ENCODE measurements at places on chromosomes 5 and 9. TPM values are rescaled to one million over a fixed set of nuclear protein-coding genes. Genes with fewer than 3 reads are reported as not detected.

DNA sequence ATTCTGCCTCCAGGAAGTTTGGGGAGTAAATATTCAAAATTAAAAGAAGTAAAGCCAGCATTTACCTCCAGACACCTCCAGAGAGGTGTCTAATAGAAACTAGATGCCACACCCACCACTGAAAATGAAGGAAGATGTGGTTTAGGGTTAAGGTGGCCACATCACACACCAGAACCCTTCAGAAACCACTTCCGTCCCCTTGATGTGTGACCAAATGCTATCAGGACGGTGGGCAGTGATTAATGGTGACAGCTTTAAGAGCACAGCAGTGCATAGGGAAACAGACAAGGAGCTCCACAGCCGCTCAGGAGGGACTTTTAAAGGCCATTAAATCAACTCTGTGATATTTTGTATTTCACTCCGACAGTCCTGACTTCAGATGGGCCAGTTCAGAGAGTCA is 295.2 kb downstream of the BRINP1 start:
- no peak overlapping the region for H3K4me3 ChIP-seq
- H3K36me3 ChIP-seq: no peaks in the 10 kb centered on the region
- H3K4me1 ChIP-seq: no peaks in the 10 kb centered on the region
- no peak for DNase-seq
- no peaks in the 10 kb centered on the region for H3K27me3 ChIP-seq

DNA sequence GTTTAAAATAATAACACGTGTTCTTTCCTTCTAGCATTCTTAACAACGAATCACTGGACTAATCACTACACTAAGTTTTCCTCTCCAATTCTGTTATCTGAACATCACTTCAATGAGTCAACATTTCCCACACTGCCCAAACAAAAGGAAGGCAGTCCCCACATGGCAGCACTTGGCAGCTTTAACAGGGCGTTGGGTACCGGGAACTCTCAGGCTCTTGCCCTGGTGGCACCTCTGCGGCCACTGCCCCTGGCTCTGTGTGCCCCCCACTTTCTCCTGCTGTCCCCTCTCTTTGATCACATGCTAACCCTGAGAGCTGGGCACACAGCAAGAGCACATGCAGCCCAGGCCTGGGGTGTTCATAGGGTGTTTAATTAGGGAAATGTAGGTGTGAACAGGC is 15.7 kb downstream of the SLC6A3 start:
- no peak for DNase-seq
- no peaks in the 10 kb centered on the region for H3K4me1 ChIP-seq
- no peaks in the 10 kb centered on the region for H3K27me3 ChIP-seq
- no peaks in the 10 kb centered on the region for H3K36me3 ChIP-seq

DNA sequence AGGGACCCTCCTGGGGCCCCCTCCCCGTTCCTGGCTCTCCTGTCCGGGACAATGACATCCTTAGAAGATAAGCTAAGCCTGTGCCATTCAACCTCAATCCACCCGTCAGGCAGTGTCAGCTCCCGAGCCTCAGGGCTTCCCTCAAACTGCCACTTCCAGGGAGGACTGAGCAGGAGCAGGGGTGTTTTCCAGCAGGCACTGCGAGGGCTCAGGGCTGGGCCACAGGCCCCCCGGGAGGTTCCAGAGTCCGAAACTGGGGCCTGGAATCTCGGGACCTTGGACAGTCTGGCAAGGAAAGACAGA is 26.2 kb downstream of the LHX3 start:
- no peaks in the 10 kb centered on the region for H3K36me3 ChIP-seq
- H3K27me3 ChIP-seq: no peaks in the 10 kb centered on the region
- H3K27ac ChIP-seq: no peak overlapping the region
- no peak for DNase-seq
- H3K4me1 ChIP-seq: no peaks in the 10 kb centered on the region
- no peak overlapping the region for H3K4me3 ChIP-seq

DNA sequence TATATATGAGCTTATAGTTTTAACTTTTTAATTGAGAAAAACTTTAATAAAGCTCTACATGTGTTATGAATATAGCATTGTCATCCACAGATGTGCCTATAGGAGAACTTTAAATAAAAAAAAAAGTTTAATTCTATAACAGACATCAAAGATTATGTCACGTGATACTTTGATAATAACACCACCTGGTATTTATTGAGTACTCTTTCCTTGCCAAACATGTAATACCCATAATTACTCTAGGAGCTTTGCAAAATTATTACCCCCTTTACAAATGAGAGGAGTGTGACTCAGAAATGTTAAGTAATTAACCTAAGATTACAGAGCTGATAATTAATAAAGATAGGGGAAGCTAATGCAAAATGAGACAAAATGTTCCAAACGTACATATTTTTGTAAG is 43.0 kb downstream of the ITGA2 start:
- no peak for DNase-seq
- H3K4me1 ChIP-seq: peaks cover 52% of the 10 kb centered on the region
- no peaks in the 10 kb centered on the region for H3K36me3 ChIP-seq
- H3K4me3 ChIP-seq: no peak overlapping the region
- H3K27ac ChIP-seq: peak overlapping the region; percentile 50
- H3K27me3 ChIP-seq: no peaks in the 10 kb centered on the region

GRCh38 chr9:30591461-30591860 is 1793.0 kb upstream of the ACO1 start:
- H3K27ac ChIP-seq: no peak overlapping the region
- no peaks in the 10 kb centered on the region for H3K27me3 ChIP-seq
- H3K4me3 ChIP-seq: no peak overlapping the region
- no peaks in the 10 kb centered on the region for H3K4me1 ChIP-seq

EFNA5 gene
- total RNA-seq: 0.22 TPM
